Hematopoietic multipotent progenitor cell treated with erythropoietin and hydrocortisone succinate and interleukin-3 and kit ligand, for 15 days (in vitro differentiated cells): ENCODE measurements at places on chromosomes 11 and 22.

GRCh38 chr11:59078435-59078834 lies 7.7 kb upstream of the GLYATL1B start:
- no peak for DNase-seq

GRCh38 chr11:10440401-10440800 lies 14.7 kb upstream of the AMPD3 start:
- DNase-seq = no peak

DNA sequence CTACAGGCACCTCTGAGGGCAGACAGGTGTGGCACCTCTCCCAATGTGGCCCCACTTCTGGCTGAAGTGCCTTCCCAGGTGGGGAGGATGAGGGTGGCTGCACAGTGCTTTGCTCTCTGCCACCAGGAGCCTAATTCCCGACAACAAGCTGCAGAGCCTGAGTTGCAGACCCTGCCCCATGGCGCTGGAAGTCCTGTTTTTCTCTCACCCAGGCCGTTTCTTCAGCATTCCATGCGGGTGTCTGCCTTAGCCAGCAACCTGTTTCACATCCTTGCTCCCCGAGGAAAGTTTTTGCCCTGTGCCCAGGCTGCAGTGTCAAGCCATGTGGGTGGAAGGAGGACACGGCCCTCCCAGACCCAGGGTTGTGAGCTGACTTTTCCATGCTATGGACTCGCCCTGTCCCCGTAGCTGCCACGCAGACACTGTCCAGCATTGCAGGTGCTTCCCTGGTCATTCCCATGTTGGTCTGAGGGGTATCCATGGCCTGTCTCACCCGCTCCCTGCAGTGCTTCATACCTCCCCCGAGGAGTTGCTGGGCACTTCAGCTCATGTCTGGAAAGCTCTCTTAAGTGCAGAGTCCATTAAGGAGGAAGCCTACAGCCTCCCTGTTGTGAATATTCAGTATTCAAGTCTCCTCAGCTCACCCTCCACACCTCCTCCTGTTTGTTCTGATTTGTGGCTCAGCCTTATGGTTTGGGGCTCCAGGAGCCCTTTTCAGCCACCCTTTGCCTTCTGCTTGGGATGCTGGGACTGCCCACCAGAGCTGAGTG lies 2.9 kb downstream of the DAGLA start:
- DNase-seq = no peak

DNA sequence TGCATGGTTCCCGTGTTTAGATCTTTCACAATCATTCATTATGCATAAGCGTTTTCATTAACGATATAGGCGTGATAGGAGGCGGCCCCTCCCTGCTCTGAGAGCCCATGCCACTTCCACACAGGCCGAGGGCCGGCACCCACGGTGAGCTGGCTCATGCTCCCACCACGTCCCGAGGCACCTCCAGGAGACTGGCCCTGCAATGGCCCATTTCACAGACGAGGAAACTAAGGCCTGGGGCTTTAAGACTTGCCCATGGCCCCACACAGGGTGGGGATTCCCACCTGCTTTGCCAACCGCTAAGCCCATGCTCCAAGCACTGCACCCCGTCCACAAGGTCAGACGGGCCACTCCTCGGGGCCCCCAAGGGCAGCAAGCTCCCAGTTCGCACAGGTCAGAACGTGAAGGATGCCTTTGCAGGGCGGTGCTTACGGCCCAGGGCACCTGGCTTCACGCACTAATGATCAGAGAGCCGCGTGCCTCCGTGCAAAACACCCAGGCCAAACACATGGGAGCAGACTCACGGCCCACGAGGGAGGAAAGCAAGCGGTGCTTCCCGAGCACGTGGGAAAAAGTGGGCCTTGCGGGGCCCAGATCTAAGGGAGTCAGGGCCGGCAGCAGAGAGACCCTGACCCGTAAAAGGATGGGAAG lies 8.3 kb downstream of the OSBPL5 start:
- DNase-seq = no peak

DNA sequence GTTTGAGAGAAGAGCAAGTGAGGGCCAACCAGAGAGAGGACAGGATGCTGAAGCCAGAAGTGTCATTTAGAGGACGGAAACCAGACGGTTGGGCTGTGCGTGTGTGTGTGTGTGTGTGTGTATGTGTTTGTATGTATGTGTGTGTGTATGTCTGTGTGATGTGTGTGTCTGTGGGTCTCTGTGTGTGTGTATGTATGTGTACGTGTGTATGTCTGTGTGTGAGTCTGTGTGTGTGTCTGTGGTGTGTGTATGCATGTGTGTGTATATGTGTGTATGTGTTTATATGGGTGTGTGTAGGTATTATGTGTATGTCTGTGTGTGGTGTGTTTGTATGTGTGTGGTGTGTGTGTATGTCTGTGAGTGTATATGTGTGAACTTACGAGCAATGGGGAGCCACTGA lies 77.7 kb upstream of the EIF3D start:
- DNase-seq = no peak

DNA sequence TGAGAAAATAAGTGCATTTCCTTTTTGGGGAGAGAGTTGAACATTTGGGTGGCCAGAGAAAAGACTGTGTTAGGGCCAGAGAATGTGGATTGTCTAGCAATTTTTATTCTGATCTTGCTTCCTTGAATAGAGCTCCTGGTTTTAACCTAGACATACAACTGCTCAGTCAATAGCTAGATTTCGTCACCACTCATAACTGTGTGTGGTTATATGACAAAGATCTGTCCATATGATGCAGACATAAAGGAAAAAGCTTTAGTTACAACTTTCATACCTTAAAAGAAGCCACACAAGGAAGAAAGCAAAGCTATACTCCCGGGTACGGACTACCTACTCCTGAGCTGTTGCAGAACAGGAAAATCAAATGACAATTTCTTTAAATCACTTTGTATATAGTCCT lies 37.2 kb downstream of the MS4A6A start:
- DNase-seq = no peak

- DNase-seq = no peak
These were observed 13.8 kb upstream of the TEF start for GRCh38 chr22:41367680-41368542.

- peak; percentile 20 for DNase-seq
These were observed 747 bp downstream of the NXF1 start for GRCh38 chr11:62804310-62805075.

GRCh38 chr22:27840436-27840835 lies 38.9 kb upstream of the MN1 start:
- DNase-seq = no peak

- DNase-seq = no peak
These were observed 10.6 kb downstream of the ACAT1 start for GRCh38 chr11:108131993-108132392.

- no peak for DNase-seq
These were observed 3.4 kb downstream of the DGCR6 start for GRCh38 chr22:18909556-18909955.

GRCh38 chr11:131889146-131889577 lies 518.7 kb downstream of the NTM start:
- no peak for DNase-seq

- no peak for DNase-seq
These were observed 32.7 kb downstream of the GRAMD4 start for GRCh38 chr22:46652847-46653331.

DNA sequence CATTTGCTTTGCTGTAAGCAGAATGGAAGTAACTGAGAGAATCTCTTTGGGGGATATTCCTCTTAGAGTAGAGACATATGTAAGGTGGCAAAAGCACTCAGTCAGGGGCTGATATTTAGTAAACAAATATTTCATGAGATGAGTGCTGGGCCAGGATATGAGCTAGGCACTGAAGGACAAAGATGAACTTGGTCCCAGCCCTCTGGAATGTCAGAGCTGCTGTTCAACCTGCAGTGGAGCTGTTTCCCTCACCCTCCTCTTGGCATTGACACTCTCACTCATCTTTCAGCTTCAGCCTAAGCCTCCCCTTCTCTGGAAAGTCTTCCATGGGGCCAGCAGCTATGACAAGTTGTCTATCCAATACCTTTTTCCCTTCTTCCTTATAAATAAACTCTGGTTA lies 22.2 kb downstream of the RASSF10 start:
- DNase-seq = no peak
